HepG2 (cell line): ENCODE measurements at places on chromosomes 1 and 21. TPM values are rescaled to one million over a fixed set of nuclear protein-coding genes. Genes with fewer than 3 reads are reported as not detected.

AIRE gene
- total RNA-seq = not detected in 2 replicates

LRRC39 gene
- total RNA-seq = 0.07 TPM in 1 of 2 replicates, not detected in the other

DNA sequence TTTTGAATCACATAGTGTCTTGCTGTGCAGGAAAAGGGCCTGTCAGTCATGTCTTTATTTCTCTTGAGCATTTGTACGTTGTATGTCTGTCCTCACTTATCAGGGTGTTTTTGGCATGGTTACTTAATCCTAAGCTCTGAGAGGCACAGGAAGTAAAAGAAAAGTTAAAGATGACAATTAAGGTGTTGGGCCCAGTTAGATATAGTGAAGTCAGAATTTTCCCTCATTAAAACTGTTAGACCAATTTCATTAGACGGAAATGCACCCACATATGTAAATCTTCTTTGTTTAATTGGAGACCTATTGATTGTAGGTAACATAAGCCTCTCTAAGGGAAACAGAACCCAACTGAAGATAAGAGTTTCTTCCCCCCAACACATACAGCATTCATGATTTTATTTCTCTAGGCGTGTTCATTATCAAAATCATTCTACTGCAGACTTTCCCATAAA is 21.9 kb downstream of the NFIA start:
- DNase-seq = no peak

F5 gene
- 38.3 and 38.5 TPM in 2 replicates for total RNA-seq

DNA sequence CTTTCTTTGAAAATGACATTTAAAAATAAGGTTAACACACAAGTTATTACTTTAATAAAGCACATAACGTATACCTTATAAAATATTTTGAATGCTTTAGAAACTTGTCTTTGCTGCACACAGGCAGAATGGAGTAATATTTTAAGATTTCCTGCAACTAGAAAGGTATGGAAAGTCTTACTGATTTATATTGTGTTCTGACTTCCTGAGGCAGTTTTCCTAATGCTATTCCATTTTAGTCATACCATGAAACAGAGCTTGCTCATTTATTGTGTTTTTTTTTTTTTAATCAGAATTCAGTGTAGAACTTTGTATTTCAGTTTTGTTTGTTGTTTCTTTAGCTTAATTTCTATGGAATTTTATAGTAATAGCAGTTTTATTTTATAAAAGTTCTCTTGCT is 60.9 kb upstream of the S1PR1 start:
- DNase-seq = no peak

ODF2L gene
- 0.07 and 0.27 TPM in 2 replicates for total RNA-seq

GRCh38 chr1:237525102-237525501 is 365.6 kb downstream of the ZP4 start:
- DNase-seq = no peak

- no peak for DNase-seq
Observed at GRCh38 chr1:50155541-50155940, 46.8 kb downstream of the ELAVL4 start.

WNT4 gene
- not detected in 2 replicates for total RNA-seq

LGR6 gene
- total RNA-seq = not detected in 2 replicates

DNA sequence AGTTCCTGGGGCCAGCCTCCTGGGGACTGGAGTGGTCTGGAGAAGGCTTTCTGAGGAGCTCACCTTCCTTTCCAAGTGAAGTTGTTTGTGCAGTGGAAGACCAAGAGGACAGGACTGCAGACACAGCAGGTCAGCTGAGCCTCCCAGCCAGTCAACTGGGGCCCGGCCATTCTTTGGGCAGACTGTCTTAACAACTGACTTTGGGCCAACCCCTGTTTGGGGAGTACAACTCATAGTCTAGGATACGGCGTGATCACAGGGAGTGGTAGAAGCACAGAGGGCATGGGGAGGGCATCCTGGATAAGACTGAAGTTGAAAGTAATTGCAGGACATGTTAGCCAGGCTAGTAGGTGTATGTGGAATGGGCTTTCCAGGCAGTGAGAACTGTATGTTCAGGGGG is 50.3 kb downstream of the PGM1 start:
- no peak for DNase-seq

DNA sequence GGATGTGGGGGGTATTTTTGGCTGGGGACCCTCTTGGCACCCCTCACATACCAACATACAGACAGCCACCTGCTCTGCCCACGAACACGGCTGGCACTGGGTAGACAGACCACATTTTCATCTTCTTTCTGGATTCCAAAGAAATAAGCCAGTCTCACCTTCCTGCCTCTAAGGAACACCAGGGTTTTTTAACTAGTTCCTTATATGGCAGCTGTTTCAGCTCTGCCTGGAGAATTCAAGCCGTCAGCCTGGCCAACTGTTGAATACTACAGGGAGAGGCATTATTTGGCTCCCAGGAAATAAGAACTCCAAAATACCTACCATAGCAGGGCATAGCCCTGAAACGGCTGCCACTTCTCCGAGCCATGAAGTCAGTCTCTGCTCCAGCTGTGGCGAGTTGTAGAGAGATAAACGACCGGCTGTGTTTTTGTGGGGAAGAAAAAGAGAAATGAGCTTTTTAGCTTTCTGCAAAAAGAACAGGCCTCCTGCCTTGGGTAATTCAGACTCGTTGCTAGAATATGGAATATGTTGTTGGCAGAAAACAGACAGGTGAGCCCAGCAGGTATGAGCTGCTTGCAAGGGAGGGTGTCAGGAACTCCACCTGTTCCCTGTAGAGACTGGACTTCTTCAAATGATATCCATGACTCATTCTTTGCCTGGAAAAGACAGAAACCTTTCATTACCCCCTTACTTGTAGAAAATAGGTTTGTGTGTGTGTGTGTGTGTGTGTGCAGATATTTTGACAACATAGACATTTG is 51.8 kb downstream of the MT1HL1 start:
- DNase-seq = no peak

FCRL5 gene
- not detected in 2 replicates for total RNA-seq

CDK18 gene
- 3.2 and 6.4 TPM in 2 replicates for total RNA-seq

DNA sequence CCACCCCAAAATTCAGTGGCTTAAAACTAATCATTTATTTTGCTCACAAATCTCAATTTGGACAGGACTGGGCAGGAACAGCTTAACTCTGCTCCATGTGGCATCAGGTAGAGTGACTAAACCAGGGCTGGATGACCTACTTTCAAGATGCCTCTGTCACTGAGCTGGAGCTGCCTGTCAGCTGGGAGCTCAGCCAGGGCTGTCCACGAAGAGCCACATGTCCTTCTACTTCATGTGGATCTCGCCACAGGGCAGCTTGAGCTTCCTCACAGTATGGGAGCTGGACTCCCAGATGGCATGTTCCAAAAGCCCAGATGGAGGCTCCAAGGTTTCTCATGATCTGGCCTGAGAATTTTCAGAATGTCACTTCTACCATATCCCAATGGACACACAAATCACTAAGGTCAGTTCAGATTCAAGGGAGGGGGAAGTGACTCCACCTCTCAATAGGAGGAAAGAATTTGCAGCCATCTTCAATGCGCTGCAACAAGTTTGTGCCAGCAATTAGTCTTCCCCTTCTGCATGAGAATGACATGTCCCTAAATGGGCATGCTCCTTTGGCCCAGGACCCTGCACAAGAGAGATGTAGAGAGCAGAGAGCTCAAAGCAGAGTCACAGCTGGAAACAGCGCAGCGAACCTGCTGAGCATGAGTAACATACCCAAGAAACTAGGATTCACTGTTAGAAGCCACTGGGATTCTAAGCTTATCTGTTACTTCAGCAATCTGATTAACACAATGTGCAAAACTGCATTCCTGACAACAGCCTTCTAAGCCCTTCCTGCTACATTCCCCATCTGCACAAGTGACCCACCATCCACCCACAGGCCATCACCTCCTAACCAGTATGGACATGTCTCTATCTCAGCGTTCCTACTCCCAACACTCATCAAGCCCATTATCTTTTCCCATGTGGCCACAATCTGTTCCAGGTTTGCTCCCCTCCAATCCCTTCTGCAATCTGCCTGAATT is 17.0 kb downstream of the HLCS start:
- no peak for DNase-seq
